NCI-H1092 (cell line): ENCODE measurements at places on chromosomes 16 and 17.

DNA sequence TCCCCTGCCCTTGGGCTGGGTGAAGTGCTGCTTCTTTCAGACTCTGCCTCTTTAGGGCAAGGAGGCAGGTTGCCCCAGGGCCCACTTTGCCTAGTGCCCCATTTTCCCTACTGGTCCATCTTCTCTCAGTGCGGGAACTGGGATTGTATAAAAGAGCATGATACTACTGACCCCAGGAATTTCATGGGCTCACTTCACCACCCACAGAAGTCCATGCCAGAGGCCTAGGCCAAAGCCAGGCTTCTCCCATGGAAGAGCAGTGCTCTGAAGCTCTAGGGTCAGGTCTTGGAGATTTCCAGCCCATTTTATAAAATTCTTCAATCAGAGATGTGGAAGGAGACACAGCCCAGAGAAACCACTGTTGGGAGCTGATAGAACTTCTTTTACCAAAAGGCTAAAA is 5.7 kb downstream of the CACNG1 start:
- DNase-seq: no peak

GRCh38 chr16:57669476-57670162 is 1.5 kb downstream of the ADGRG3 start:
- DNase-seq: no peak

DNA sequence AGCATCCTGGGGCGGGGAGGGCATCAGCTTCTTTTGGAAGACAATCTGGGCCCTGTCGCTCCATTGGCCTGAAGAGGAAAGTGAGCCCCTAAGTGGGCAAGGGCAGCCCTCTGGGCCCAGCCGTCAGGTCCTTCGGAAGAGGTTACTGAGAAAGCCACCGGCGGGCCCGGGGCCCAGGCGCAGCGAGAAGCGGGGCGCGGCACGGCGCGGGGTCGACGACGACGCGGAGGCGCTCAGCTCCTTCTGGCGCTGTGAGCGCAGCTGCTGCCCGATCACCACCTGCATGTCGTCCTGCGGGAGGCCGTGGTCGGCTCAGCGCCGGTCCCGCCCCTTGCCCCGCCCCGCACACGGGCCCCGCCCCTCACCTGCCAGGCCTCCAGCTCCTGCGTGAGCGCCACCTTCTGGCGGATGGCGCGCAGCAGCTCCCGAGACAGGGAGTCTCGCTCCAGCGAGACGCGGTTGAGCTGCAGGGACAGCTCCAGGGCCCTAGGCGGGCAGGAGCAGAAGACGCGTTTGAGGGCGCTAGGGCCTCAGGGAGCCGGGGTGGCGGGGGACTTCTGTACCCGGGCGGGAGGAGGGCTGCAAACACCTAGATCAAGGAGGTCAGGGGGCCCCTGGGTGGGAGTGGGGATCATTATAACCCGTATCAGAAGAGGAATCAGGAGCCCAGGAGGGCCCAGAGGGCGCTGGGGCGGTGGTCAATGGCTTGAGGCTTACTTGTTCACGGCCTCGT is 4.3 kb downstream of the THOC6 start:
- peak; percentile 81 for DNase-seq

DNA sequence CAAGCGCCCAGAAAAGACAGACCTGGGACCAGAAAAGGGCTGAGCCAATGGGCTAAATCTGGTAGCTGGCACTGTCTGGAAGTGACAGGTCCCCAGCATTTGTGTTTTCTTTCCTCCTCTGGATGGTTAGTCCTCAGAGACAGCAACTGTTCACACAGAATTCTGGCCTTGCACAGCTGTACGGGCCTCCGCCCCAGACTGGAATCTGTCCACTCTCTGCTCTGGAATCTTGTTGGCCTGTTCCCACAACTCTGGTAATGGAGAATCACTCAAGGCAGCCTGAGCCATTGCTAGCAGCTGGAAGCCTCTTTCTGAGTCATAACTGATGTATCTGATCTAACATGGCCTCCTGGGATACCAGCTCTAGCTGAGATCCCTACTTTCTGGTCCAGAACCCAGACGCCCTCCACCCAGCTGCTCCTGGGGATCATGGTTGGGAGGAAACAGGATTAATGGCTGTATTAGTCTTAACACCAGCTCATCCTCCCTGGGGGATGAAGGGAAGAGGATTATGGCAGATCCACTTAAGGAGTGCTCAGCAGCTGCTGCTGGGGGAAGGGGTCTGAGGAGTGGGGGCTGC is 9.1 kb downstream of the ZNF668 start:
- no peak for DNase-seq

GRCh38 chr17:81990836-81991683 is 13.6 kb downstream of the ASPSCR1 start:
- no peak for DNase-seq

DNA sequence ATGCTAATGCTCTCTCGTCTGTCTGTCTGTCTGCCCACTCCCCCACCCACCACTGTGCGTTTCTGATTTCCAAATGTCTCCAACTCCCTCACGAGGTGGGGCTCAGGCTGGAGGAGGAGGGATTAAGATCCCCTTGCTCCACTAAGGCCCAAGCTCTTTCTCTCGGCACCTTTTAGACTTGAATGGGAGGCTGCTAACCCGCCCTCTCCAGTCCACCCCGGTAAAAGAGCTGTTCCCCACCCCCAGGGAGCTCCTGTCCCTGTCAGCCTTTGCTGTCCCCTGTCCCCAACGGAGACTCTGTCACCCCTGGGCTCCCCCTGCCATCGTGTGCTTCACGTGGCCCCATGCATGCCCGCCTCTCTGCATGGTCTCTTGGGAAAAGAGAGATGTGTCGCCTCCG is 68.5 kb upstream of the PLCG2 start:
- DNase-seq: no peak

DNA sequence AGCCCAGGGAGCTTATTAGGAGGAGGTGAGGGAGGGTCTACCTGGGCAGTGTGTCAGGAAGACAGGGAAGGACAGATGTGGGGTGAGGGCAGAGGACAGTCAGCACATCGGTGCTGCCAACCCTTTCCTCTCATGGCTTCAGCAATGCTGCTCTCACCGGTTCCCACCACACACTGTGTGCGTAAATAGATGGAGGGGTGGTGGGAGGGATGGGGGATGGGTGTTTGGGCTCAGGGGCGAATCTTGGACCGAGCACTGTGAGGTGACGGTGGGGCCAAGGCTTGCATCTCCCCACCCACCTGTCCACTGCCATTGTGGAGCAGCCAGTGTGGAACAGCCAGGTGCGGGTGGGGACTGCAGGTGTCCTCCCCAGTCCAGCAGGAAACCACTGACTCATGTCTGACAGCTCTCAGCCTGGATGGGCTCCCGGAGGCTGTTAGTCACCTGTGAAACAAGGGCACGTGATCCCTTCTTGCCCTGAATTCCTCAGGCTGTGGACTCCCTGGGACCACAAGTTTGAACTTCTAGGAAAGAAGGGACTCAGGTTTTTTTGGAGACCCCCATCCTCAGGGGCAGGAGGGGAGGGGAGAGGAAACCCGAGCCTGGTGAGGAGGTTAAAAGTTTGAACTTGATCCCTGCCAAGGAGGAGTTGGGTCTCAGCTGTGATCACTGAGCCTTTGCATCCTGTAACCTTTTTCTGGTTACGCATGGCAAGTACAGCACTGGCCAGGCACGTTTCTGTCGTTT is 42.7 kb upstream of the SMPD3 start:
- DNase-seq: no peak

GRCh38 chr16:31253642-31254045 is 6.1 kb upstream of the ITGAM start:
- no peak for DNase-seq

DNA sequence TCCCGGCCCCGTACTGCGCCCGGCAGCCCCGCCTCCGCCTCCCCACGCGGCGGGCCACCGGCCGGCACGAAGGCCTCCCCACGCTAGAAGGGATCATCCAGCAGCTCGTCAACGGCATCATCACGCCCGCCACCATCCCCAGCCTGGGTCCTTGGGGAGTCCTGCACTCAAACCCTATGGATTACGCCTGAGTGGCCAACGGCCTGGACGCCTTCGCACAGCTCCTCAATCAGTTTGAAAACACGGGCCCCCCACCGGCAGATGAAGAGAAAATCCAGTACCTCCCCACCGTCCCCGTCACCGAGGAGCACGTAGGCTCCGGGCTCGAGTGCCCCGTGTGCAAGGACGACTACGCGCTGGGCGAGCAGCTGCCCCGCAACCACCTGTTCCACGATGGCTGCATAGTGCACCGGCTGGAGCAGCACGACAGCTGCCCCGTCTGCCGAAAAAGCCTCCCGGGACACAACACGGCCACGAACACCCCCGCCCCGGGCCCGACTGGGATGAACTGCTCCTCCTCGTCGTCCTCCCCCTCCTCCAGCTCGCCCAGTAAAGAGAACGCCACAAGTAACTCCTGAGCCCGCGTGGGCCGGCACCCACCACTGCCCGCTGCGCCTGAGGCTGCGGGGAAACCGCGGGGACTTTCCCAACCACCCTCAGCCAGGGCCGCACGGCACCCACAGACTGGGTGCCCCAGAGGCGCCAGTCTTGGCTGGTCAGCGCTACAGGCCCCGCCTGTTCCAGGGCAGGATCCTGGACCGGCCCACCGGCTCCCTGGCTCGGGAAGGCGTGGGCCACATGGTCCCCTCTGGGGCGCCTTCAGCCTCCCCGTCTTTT is 39.0 kb upstream of the AKAP1 start:
- no peak for DNase-seq

DNA sequence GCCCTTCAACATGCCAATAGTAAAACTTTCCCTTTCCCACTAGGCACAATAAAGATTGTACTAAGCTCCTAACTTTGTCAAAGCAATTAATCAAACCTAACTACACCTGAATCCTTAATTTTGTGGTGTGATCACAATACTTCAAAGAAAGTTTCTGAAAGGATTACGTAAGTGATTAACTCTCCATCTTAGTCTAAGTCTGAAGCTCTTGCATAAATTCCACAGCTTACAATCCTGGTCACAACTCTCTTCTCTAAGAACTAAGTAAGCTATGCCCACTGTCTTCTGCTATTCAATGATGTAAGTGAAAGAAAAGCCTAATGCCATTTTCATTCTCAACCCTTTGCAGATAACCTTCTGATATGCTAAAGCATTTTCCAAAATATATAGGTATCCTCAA is 15.4 kb downstream of the SIAH1 start:
- no peak for DNase-seq

DNA sequence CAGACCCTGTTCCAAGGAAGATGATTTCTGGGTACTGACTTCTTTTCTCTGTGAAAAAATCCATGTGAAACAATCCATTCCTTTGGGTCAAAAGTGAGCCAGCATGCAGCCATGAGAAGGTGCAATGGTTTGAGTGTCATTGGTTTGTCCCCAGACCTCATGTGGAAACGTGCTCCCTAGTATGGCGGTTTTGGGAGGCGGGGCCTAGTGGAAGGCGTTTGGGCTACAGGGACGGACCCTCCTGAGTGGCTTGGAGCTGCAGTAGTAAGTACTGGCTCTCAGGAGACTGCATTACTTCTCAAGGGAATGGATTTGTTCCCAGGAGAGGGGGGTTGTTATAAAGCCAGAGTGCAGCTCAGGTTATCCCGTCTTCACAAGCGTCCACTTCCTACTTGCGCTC is 19.4 kb downstream of the ELAC2 start:
- DNase-seq: no peak

DNA sequence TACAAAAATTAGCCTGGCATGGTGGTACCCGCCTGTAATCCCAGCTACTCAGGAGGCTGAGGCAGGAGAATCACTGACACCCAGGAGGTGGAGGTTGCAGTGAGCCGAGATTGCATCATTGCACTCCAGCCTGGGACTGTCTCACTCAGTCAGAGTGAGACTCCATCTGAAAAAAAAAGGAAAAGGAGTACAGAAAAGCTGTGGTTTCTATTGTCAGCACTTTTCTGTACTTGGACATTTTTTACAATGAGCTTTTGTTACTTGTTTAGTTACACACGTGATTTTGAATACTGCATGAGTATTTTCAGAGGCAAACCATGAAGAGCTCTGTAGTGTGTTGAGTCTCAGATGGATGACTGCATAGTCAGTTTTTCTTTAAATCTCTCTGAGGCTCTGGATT is 26.3 kb downstream of the ZC3H18 start:
- DNase-seq: no peak

DNA sequence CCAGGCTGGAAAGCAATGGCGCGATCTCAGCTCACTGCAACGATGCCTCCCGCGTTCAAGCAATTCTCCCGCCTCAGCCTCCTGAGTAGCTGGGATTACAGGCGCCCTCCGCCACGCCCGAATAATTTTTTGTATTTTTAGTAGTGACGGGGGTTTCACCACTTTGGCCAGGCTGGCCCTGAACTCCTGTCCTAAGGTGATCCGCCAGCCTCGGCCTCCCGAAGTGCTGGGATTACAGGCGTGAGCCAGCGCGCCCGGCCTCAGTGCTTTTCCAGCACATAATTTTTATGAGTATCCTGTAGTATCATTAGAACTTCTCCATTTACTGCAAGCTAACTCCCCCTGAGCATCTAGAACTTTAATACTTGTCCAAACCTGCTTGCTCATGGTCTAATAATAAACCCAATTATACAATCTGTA is 1.8 kb downstream of the UBE2G1 start:
- DNase-seq: no peak

DNA sequence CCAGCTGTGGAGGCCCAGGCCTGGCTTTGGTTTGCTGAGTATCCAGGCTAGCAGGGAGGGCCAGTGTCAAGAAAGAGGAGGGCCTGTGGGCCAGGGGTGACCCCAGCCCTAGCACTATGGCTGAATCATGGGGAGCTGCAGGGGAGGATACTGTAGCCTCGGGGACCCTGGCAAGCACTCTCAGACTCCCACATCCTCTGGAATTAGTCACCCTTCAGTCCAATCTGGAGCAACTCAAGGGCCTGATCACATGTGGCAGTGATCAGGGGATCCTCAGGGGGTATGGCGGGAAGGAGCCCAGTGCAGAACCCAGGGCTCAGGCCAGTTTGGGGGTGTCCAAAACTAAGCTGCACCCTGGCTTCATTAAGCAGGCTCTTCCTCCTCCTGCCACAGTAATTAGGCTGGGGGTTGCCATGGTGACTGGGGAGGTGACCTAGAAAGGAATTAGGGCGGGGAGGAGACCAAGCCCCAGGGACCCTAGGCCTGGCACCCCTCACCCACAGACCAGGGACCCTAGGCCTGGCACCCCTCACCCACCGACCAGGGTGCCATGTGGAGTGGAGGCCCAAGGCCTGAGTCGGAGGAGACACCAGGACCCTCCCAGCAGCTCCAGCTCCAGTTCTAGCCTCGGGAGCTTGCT is 5.8 kb downstream of the NLGN2 start:
- no peak for DNase-seq

- DNase-seq: no peak
These were observed 135.2 kb upstream of the GSE1 start for GRCh38 chr16:85477801-85478363.

- no peak for DNase-seq
These were observed 1.0 kb downstream of the ITGA3 start for GRCh38 chr17:50056961-50057330.
